ENCODE measurements at places on chromosomes 7 and 10.

DNA sequence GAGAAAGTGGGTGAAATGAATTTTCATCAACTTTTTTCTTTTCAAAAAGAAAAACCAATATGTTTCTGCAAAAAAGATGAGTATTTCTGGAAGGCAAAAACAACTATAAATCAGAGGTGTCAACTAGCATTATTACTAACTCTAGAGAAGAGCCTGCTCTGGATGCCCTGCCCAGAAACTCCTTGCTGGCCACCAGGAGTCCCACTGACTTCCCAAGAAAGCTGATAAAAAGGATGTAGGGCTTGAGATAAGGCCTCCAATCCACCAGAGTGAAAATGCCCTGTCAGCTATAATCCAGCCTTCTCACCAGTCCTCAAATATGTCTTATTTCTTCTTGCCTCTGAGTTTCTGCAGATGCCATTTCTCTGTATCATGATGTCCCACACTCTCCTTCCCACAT lies 16.7 kb upstream of the FZD1 start:
- DNase-seq = no peak

DNA sequence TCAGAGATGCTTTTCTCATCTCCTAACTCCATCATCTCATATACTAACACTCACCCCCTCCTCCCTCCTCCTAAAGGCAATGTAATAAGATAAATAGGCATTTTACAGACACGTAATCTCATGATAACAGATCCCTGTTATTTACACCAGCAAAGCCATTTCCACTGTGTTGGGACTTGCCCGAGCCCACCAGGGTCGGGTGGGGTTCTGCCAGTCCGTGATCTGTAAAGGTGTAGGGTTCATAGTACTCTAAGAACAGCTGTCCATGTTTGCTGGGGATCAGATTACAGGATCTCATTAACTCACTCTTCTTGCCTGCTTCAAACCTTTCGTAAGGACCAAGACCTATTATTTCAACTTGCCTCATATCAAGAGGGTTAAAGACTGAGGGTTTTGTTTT lies 172.4 kb downstream of the FZD1 start:
- DNase-seq = no peak

GRCh38 chr7:46294381-46294780 lies 373.3 kb upstream of the IGFBP3 start:
- DNase-seq = no peak

- no peak for DNase-seq
These were observed 852.9 kb downstream of the SORCS1 start for GRCh38 chr10:106311590-106311989.

- DNase-seq = no peak
These were observed 750.7 kb downstream of the SUGCT start for GRCh38 chr7:40885503-40885902.

GRCh38 chr10:119352807-119353206 lies 145.4 kb downstream of the GRK5 start:
- no peak for DNase-seq

DNA sequence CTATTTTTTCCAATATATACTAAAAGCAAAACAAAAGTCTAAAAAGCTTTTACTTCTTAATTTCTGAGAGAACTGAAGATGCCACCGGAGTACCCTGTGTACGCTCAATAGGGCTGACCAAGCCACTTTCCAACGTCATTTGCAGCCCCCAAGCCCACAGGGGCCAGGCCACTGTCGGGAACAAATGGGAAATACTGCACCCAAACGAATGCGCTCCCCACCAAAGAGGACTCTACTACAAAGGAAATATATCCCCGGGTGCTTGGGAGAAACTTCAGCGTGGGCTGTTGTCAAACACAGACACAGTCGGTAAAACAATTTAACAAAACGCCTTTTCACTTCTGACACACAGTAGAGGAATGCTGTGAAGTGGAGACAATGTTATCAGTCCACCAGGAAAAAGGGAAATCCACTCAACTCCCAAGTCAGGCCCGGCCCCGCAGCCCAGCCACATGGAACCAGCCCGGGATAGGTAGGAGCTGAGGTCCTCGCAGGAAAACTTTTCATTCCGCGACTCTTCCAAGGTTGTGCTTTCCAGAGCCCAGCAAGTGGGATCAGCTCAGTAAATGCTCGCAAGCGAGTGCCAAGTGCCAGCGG lies 1.4 kb downstream of the PARD3 start:
- DNase-seq = no peak

GRCh38 chr10:31153692-31154091 lies 122.0 kb upstream of the ZNF438 start:
- no peak for DNase-seq

DNA sequence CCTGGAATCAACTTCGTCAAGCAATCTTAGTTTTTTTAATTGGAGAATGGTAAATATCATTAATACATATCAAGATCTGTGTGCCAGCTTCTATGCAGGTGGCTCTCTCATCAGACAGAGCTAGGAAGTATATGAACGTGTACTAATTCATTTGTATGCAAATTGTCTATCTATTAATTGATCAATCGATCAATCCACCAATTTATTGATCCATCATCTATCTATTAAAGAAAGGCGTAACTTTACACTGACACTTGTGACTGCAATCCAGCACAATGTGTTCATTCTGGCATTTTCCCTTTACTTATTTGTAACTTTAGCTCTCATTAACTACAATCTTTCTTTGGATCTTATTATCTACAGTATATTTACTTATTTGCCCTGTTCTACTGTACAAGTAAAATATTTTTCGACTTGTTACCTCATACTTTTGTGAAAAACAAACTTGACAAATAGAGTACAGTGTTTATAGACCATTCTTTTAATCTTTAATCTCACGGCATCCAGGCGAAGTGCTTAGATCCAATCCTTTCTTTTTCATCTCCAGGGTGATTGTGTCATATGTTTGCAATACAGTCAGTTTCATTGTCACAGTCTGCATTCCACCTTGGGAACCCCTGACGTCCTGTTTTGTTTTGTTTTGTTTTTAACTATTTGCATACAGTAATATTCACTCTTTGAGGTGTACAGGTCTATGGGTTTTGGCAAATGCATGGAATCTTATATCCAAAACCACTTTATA lies 22.0 kb upstream of the GHRHR start:
- no peak for DNase-seq

DNA sequence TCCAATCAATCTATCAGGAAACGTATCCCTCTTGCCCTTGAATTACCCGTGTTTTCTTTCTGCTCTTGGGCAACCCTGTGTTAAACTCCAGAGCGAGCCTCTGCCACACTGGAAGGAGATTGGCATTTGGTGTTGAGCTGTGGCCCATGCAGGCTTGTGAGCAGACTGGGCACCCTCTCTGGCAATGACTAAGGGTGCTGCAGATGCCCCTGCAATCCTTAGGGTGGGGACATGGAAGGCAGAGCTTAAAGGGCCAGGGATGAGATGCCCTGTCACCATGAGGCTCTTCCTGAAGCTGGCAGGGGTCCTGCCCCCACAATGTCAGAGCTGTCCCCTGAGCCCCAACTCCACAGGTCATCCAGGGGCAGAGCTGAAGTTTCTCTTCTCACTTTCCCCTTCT lies 19.5 kb upstream of the FAM180A start:
- DNase-seq = no peak

GRCh38 chr10:132410779-132411532 lies 14.0 kb downstream of the PWWP2B start:
- DNase-seq = no peak

DNA sequence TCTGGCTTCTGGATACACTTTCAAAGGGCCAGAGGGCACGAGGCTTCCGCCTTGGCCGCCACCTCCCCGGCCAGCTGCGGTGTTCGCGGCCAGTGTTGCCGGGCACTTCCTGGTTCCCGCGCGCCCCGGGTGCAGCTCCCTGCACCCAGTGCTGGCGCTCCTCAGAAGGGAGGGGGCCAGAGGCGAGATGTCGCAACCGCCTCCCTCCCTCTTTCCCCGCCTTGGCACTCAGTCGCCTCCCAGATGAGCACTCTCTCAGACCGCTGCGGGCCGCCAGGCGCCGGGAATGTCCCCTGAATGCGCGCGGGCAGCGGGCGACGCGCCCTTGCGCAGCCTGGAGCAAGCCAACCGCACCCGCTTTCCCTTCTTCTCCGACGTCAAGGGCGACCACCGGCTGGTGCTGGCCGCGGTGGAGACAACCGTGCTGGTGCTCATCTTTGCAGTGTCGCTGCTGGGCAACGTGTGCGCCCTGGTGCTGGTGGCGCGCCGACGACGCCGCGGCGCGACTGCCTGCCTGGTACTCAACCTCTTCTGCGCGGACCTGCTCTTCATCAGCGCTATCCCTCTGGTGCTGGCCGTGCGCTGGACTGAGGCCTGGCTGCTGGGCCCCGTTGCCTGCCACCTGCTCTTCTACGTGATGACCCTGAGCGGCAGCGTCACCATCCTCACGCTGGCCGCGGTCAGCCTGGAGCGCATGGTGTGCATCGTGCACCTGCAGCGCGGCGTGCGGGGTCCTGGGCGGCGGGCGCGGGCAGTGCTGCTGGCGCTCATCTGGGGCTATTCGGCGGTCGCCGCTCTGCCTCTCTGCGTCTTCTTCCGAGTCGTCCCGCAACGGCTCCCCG lies at the start of gene FFAR4:
FFAR4 (plus strand) TSS at position 231 of the 842 bp plus-strand sequence; CDS start at position 287, 56 bp downstream.
- DNase-seq = no peak

- no peak for DNase-seq
These were observed 7.3 kb upstream of the MAFK start for GRCh38 chr7:1523208-1523607.

- DNase-seq = no peak
These were observed 6.9 kb upstream of the CAV2 start for GRCh38 chr7:116492654-116493109.

- peak; percentile 80 for DNase-seq
These were observed 250.3 kb downstream of the SNX13 start for GRCh38 chr7:17690030-17690429.

GRCh38 chr7:55099821-55100543 lies 81.2 kb downstream of the EGFR start:
- DNase-seq = no peak

DNA sequence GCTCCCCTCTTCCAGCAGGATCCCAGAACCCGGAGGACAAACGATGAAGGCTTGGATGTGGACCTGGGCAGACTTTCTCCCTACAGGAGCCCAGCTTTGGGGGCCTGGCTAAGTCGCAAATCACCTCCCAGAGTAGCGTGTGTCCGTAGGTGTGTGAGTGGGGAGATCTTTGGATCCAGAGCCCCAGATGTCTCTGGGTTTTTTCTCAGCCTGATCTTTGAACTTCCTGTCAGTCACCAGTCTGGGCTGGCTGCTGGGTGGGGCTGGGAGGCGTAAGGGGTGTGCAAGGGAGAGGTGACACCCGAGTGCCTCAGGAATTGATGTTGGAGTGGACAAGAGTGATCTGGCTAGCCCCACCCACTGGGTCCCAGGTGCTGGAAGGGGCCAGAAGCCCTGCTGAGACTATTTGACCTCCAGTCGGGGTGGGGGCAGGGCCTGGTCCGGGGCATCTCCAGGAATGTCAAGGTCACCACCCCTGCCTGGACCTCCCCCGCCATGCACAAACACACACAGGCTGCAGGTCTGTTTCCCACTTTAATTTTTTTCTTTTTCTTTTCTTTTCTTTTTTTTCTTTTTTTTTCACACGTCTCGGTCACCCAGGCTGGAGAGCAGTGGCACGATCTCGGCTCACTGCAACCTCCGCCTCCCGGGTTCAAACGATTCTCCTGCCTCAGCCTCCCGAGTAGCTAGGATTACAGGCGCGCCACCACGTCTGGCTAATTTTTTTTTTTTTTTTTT lies at the start of gene MOGAT3:
MOGAT3 (minus strand) TSS at position 175 of the 738 bp plus-strand sequence. CDS start 182 bp downstream, outside the sequence.
- no peak for DNase-seq

- DNase-seq = peak; percentile 39
These were observed 9.9 kb upstream of the PSMG3 start for GRCh38 chr7:1579481-1580421.

DNA sequence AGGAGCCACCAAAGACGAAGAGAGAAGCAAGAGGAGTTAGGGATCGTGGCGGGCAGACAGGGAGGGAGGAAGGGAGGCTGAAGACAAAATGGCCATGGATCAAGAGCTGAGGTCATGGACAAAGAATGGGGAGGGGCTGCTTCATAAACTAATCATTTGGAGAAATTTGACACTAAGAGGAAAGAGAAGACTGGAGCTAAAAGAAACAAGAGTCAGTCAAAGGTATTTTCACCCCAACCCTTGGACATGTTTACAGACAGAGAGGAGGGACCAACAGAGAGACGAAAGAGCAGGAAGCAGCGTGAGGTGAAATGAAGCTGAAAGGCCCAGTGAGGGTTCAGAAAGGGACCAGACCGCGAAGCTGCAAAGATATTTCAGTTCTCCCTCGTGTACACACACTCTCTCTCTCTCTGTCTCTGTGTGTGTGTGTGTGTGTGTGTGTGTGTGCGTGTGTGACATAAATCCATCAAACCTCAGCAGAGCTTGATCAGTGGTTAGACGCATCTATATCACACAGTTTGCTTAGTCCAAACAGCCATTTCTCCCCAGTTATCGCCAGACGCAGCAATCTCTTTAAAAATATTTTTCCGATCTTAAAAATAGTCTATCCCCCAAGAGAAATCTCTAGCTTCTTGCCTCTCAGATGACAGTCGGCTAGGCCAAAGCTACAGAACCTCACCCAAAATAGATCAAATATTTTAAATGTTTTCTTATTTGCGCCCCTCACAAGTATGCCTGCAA lies 12.5 kb upstream of the CALD1 start:
- no peak for DNase-seq

DNA sequence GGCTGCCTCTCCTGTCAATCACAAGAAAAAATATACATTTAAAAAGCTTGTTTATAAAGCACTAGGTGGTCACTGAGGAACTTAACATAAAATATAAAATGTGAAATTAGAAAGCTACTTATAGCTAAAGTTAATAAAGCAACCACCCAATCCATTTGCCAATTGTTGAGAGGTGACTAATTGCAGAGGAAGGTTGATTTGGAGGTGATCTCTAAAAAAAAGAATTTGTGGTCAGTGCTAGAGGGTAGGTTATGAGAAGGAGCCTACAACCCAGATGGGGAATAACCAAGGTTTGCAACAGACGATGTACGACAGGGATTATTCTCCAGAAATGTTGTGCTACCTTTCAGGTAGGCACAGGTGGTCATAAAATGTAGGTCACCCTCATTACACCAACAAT lies 444.2 kb upstream of the C7orf33 start:
- DNase-seq = no peak

GRCh38 chr7:144026203-144026883 lies 22.4 kb upstream of the OR2A5 start:
- no peak for DNase-seq
